ENCODE measurements at places on chromosomes 4 and X.

DNA sequence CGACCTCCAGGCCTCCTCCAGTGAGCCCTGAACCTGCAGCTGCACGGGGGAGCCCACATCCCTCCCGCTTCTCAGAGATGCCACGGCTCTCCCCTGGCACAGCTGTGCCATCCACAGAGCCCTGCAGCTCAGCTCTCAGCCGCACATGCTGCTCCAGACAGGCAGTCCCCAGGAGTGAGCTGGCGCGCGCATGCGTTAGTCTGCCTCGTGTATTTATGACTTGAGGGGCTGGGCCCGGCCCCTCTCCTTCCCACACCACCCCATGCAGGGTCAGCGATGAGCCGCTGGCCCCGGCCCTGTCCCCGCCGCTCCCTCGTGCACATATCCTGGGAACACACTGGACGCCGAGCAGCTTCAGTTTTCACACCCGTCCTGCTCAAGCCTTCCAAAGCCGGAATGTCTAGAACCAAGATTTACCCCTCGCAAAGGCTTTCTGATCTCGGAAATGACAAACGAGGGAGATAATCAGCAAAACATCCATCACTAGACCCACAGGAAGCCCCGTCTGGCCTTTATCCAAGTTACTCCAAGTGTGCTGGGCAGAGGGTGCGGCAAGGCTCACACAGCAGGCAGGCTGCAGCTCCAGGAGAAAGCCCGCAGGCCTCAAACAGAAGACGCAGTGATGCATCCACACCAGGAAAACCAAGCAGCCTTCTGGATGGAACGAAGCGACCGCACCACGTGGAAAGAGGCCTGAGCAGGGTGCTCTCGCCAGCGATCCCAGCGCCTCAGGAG, 24.3 kb downstream of the GAK start:
- DNase-seq = no peak

DNA sequence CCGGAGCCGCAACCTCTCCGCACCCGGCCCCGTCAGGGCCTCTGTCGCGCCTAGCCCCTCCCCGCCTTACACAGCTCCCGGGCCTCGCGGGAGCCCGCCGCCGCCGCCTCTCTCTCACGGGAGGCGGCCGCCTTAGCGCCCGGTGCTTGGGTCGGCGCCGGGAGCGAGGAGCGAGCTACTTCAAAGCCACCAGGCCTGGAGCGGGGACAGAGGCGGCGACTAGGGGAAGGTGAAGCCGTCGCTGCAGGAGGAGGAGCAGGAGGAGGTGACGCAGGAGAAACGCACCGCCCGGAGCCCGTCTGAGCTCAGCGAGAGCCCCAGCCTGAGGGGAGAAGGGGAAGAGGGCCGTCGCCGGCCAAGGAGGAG, 250 bp downstream of the USP9X start:
- DNase-seq = no peak

- DNase-seq = no peak
These were observed 16.0 kb upstream of the SH3TC1 start for GRCh38 chr4:8182858-8183725.

GRCh38 chr4:85488416-85488815, 13.5 kb downstream of the ARHGAP24 start:
- DNase-seq = peak; percentile 73

- DNase-seq = no peak
These were observed 73.7 kb downstream of the SPCS3 start for GRCh38 chr4:176393306-176394013.

DNA sequence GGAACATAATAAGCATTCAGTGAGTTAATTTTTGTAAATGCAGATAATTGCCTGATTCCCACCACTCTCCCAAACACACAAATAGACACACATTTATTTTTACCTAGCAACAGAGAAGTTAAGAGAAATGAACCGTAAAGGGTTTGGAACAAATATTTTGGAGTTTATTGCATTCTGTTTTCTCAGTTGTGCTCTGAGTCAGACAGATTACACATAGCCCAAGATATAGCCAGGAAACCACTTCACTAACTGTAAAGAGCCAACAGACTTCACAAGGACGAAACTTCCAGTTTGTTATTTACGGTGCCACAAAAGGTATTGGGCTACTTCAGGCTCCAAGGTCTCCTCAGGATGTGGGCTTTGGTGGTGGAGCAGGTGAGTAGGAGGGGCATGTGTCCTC, 217.0 kb downstream of the BMPR1B start:
- DNase-seq = no peak

GRCh38 chr4:185991770-185992169, 77.2 kb upstream of the TLR3 start:
- no peak for DNase-seq

DNA sequence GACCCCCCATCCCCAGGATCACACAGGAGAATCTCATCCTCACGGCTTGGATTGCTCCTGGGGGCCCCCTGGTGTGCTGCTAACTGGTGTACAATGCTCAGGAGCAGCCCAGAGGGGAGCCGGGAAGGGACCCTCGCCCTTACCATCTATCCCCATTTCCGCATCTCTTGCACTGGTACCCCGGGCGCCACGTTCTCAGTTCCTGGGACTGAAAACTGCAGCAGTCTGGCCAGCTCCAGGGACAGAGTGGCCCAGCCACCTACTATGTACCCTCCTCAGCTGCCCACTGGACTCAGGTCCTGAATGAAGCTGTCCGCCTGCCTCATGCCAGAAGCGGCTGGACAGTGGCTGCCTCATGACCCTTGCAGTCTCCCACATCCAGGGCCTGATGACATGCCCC, 2.7 kb downstream of the SMIM10L2A start:
- no peak for DNase-seq

DNA sequence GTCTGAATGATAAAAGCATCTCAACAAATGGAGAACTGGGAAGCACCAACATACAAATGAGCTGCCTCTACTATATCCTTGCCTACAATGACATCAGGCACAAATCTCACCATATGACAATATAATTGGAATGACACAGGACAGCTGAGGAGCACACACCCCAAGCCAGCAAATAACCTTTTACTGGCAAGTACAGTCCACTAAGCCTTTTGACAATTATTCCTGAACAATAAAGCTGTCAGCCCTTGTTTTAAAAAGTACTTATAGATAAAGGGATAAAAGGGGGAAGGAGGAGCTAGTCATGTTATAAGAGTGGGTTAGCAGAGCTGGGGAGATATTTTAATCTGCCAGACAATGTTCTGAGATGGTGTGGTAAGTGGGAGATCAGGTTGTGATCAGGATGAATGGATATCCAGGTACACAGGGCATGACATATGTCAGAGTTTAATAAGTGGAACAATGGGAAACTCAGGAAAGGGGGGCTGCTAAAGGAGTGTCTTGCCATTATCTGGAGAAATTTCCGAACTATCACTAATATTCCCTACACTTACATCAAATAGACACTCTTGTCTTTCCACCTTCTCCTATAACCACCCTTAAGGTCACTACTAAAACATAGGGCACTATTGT, 127.6 kb downstream of the GPC3 start:
- no peak for DNase-seq

- DNase-seq = no peak
These were observed 135.0 kb upstream of the SCML1 start for GRCh38 chrX:17602245-17602644.

GRCh38 chr4:121070696-121071639, 1.4 kb downstream of the NDNF start:
- no peak for DNase-seq

GRCh38 chr4:145625677-145626622, 6.8 kb downstream of the MMAA start:
- DNase-seq = no peak

- no peak for DNase-seq
These were observed 45.7 kb upstream of the MAGED4 start for GRCh38 chrX:52138830-52139544.

- DNase-seq = no peak
These were observed 97.3 kb upstream of the SPRY1 start for GRCh38 chr4:123299212-123299691.

DNA sequence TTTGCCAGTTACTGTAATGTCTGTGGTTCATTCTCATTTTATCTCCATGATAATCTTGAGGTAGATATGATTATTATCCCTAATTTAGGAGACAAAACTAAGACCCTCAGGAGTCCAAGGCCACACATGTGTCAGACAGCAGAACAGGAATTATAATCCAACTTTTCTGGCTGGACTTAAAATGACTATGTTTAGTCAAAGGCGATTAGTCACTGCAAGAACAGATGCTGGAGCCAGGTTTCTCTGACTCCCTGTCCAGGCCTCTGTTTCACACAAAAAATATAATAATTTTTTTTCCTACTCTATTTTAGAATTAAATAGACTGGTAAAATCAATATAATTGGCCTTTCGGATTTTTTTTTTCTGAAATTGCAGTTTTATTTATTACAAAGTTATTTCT, 56.7 kb upstream of the TMEM131L start:
- DNase-seq = no peak

GRCh38 chrX:47162927-47163583, 18.0 kb downstream of the RBM10 start:
- no peak for DNase-seq

- DNase-seq = no peak
These were observed 46.9 kb upstream of the HSD17B10 start for GRCh38 chrX:53481093-53481492.

GRCh38 chrX:68685685-68686084, 38.2 kb downstream of the STARD8 start:
- no peak for DNase-seq

GRCh38 chrX:46601283-46601682, 27.7 kb downstream of the CHST7 start:
- DNase-seq = no peak

GRCh38 chr4:101689220-101689619, 101.3 kb upstream of the BANK1 start:
- DNase-seq = no peak

DNA sequence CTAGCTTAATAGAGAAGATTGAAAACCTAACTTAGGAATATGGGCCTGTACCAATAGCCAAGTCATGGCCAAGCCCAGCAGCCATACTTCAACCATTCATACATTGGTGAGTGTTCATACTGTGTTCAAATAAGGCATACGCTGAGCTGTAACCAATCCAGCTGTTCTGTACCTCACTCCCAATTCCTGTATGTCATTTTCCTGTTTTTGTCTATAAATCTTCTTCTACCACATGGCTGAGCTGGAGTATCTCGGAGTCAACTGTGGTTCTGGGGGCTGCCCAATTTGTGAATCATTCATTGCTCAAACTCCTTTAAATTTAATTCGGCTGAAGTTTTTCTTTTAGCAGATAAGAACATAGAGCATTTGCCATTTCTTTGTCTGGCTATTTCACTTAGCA, 195.3 kb upstream of the ANKRD50 start:
- no peak for DNase-seq

GRCh38 chr4:64784125-64784524, 374.9 kb upstream of the TECRL start:
- no peak for DNase-seq

DNA sequence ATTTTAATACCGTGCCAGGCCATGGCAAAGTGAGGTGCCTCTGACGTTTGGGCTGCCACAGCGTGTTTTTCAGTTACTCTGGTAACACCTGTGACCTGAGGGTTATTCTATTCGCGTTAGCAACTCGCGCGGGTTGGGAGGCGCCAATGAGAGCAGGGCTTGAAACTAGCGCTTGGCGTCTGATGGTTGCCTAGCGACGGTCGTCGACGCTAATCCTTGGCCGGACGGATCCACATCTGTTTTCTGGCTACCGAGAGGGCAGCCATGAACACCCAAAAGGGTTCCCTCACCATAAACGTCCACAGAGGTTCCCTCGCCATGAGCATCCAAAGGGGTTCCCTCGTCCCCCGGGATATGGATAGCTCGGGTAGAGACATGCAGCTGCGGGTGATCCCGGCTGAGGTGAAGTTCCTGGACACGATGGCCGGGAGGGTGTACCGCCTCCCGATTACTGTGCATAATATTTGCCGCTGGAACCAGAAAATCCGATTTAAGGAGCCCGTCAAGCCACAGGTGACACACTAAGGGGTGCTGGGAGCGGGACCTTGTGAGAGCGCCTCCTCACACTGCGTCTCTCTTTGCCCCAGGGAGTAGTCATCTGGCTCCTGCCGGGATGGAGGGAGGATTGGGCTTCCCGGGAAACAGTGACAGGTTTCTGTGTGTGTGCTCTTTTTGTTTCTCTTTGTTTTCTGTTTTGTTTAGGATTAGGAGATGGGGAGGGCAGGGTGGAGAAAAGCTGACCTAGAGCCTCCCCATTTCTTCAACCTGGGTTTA, at the start of gene CFAP47:
Gene CFAP47 (plus strand): TSS at position 199 of the 774 bp plus-strand sequence. CDS start 66 bp downstream, at position 265.
- DNase-seq = no peak

GRCh38 chr4:42225286-42225685, 72.8 kb upstream of the BEND4 start:
- no peak for DNase-seq

- no peak for DNase-seq
These were observed 55.0 kb upstream of the PACRGL start for GRCh38 chr4:20645236-20645635.

GRCh38 chr4:64394469-64394868, 14.8 kb downstream of the TECRL start:
- no peak for DNase-seq

DNA sequence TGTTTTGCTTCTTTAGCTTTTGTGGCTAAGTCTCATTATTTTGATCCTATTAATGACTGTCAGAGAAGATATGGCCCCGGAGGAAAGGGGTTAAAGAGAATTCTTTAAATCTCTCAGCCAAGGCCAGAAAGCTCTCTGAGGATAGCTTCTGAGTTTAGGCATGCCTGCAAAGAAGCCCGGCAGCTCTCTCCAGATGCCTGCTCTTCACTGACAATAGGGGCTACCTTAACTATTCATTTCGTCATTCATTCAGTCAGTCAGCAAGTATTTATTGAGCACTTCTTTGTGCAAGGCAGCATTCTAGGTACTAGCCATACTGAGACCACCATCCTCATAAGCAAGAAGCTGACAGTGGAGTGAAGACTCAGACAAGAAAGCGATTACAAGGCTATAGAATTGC, 34.0 kb upstream of the BMP15 start:
- DNase-seq = no peak

DNA sequence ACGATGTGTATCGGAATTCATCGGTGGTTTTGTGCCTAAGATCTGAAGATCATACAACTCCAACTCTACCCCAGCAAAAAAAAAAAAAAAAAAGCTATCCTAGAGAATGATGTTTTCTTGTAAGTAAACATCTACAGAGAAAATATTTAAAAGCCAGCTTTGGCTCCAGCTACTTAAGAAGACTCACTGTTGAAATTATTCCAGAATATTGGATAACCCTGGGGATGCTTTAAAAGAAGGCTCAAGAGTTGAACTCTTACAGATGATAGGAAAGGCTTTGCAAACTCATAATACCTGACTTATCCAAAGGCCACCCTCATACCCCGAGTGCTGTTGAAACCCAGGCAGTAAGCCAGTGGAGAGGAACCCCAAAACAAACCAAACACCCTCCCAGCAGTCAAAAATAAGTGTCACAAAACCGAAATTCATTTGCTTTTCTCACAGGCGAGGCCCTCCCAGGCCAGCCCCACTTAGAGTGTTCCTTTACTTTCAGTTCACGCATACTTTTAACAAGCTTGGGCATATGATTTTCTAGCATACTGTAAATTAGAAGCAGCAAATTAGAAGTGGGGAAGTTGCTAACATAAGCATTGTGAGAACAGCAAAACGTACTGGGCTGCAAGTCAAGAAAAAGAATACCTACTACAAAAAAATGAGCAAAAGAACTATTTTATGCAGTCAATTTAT, 2.7 kb upstream of the AMELX start:
- DNase-seq = no peak
